ENCODE measurements at places on chromosomes 2 and 18.
A peak's percentile ranks its signal among the peaks of the same experiment; 100 is the strongest.

DNA sequence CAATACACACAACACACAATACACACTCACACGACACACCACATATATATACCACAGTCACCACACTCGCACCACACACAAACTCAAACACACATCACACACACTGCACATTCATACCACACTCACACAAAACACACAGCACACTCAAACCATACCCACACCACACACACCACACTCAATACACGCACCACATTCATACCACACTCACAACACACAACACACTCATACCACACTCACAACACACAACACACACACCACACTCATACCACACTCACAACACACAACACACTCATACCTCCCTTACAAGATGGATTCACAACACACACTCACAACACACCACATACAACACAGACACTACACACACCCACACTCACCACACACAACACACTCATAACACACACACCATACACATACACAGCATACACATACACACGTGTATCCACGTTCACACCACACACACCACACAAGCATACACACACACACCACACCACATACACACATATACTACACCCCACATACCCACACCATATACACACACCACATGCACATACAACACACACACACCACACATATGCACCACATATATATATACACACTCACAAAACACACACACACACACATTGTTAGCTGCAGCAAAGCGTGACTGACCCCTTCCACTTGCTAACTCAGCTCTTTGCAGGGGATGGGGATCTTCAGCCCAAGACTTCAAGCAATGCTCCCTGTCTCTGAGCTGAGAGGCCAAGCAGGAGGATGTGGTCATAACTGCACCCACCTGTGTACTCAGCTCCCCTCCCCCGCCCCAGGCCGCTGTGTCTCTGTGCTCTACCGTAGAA is 59.0 kb downstream of the SDC1 start:
- no peak for DNase-seq

GRCh38 chr2:98805412-98806171 is 74.7 kb upstream of the MGAT4A start:
- DNase-seq, result no peak

GRCh38 chr2:170502361-170503130 is 212.6 kb upstream of the SP5 start:
- DNase-seq, result no peak

DNA sequence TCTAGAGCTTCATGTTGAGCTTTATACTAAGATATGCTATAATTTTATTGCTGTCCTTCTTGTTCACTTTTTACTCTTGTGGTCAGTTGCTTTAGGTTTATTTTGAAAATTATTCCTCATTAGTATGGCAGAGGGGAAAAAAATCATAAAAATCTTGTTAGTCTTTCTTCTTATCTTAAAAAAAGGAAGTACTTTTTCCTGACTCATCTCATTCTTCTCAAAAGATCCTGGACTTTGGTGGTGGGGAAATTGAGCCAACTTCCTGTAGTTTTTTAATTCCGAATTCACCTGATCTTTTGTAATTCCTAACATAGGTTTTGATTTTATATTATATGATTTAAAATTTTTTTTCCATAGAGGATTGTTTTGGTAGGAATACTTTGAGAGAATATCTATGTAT is 3.8 kb downstream of the SLC4A1AP start:
- DNase-seq, result no peak

GRCh38 chr18:66630831-66631230 is 26.9 kb upstream of the CDH19 start:
- DNase-seq, result no peak

DNA sequence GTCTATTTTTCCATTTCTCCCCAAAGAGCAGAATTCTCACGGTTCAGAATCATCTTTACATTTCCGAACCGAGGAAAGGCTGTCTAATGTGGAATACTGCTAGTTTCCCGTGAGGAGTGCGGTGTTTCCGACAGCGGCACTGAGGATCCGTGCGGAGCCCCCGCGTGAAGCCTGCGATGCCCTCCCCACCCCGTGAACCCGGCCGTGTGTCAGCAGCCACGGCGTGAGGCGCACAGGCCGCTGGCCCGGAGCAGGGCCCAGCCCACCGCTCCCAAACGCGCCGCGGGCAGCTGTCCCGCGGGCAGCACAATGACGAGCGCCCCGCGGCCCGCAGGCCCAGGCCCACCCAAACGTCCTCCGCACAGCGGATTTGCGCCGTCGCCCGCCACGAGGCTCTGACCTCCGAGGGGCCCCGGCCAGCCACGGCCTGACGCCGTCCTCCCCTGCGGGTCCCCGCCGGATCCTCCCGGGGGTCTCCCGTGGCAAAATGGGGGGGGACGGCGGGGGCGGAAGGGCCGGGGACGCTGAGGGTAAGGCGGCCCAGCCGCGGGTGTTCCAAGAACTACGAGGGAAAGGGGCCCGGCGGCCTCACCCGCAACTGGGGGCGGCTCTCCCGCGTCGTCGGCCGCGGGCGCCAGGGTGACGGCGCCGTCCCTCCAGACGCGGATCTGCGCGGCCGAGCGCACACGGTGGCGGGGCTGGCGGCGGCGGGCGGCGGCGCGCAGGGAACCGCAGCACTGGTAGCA is 796 bp downstream of the SPIRE1 start:
- DNase-seq, result no peak

GRCh38 chr18:72530622-72531021 is 13.5 kb downstream of the CBLN2 start:
- DNase-seq, result no peak

GRCh38 chr2:134368009-134368817 is 114.3 kb downstream of the MGAT5 start:
- no peak for DNase-seq

DNA sequence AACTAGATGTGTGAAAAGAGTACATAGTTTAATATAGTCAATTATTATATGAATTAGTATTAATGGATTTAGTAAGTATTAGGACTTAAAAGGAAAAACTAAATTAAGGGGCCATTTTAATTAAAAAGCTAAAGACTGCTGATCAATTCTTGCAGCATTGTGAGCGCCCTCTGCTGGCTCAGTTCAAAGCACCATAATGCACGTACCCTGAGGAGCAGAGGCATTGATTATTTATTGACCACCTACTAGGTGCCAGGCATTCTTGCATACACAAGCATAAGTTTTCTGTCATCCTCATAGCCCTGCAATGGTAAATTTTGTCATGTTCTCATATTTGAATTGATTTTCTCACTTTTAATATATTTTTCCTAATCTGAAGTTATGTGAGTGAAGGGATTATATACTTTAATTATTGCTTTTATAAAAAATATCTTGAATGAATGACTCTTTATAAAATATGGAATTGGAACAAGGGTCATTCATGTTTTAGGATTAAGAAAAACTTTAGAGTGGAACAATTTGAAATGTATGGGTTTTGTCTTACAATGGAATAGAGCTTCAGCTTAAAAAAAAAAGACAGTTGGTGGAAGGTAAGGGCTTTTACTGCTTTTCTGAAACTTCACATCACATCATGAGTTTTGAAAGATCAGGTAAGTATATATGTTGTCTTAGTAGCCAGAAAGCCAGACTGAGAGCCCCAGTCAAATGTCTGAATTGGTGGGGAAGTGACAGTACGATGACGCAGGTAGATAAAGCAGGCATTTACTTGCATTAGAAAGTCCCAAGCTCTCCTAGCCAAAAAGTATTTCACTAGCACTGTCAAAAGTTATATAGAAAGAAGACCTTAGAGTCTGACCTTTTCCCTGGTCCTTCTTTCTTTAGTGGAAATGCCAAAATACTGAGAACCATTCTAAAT is 9.7 kb downstream of the ITGA4 start:
- peak; percentile 48 for DNase-seq

- DNase-seq, result peak; percentile 56
Measured at GRCh38 chr2:27049422-27050280, 1.8 kb upstream of the AGBL5 start.

DNA sequence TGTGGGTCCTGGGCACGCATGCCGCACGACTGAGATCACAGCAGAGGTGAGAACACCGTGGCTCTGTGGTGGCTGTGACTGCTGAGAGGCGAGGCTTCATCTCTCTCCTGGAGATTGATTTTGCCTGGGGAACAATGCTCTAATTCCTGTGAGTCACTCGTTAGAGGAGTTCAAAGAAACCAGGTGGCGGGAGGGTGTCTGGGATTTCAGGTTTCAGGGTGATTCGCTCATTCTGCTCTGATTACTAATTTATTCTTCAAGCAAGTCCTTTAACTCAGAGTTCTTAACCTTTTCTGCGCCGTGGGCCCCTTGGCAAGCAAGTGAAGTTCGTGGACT is 56.3 kb downstream of the GLI2 start:
- no peak for DNase-seq

DNA sequence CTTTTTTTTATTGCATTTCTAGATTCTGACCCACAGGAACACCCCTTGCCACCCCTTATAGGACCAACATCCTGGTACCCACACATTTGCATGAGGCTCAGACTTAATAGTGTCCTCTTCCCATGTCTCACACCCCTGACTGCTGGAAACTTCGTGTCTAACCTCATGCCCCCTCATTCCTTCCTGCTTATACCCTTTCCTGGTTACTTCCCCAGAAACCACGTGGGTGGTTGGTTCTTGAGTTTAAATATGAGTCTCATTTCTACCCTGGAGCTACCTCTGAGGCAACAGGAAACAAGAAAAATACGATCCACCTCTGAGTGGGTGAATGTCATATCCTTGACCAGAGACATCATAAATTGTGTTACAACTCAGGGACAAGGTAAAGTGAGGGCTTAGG is 1.6 kb downstream of the TNP1 start:
- no peak for DNase-seq

DNA sequence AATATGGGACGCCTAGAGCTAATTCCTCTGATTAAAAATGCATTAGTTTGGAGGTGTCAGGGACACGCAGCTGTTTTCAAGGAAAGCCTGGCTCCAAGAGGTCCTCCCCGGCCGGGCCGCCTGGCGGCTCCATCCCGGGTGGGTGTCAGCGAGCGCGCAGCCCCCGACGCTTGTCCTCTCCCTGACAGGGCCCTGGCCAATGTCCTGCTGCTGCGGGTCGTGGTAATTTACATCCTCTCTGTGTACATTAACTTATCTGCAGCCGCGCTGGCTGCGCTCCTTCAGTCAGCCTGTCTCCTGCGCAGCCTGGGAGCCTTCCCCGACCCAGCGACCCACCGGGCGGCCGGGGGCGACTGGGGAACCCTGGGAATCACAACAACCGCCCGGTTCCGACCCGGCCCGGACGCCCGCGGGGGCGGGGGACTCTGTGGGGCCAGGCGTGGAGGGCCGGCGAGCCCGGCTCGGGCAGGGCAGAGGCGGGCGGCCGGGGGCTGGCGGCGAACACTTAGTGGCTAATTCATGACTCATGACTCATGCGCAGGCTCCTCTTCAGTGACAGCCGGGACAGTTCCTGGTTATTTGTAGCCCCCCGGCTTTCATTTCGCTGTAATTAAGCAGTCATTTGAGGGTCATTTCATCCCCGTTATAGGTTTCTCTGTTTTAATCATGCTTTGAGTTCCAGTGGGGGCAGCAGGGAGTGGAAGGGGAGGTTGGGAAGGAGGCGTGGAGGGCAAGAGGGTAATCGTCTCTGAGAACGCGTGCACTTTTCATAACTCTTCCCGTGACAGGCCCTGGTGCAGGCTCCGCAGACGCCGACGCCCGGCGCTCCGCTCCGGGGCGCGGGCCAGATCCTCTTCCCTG is 141.9 kb upstream of the CTAGE1 start:
- DNase-seq, result no peak

DNA sequence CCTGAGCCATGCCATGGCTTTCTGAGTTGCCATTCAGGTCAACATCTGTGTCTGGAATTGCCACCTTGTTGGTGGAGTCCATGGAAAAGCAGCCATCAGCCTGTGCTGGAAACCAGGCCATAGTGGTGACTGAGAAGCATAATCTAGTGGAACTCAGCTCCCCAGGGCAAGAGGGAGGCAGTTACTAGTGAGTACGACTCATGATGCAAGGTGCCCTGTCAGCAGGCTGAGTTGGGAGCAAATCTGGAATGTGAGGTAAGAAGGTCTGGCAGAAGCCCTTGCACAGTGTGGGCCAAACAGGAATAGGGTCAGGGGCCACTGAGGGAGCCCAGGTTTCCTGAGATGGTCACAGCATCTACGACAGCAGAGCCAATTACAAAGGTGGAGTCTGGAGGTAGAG is 37.1 kb downstream of the SULT1C2 start:
- DNase-seq, result no peak

Measured in stimulated activated CD4-positive, alpha-beta T cell treated with anti-CD3 and anti-CD28 coated beads, Interleukin-15, amount 100 ng/mL, for 1 hour (primary cell).